ENCODE measurements at places on chromosomes 1 and 21. TPM values are rescaled to one million over a fixed set of nuclear protein-coding genes. Genes with fewer than 3 reads are reported as not detected.

B3GALT5 gene
- 0.24 TPM for total RNA-seq

C1orf94 gene
- not detected for total RNA-seq

CTSS gene
- 17.4 TPM for total RNA-seq

NES gene
- total RNA-seq: 1.4 TPM

SPOCD1 gene
- 5.3 TPM for total RNA-seq

VWA5B1 gene
- total RNA-seq: not detected

PLA2G2F gene
- not detected for total RNA-seq

CCDC30 gene
- total RNA-seq: 0.59 TPM

SMG7 gene
- 40.1 TPM for total RNA-seq

All from A549 treated with CORT108297 at 1 μM for 4 hours (cell line).